ENCODE measurements at places on chromosomes 1 and 21. TPM values are rescaled to one million over a fixed set of nuclear protein-coding genes. Genes with fewer than 3 reads are reported as not detected.

DNA sequence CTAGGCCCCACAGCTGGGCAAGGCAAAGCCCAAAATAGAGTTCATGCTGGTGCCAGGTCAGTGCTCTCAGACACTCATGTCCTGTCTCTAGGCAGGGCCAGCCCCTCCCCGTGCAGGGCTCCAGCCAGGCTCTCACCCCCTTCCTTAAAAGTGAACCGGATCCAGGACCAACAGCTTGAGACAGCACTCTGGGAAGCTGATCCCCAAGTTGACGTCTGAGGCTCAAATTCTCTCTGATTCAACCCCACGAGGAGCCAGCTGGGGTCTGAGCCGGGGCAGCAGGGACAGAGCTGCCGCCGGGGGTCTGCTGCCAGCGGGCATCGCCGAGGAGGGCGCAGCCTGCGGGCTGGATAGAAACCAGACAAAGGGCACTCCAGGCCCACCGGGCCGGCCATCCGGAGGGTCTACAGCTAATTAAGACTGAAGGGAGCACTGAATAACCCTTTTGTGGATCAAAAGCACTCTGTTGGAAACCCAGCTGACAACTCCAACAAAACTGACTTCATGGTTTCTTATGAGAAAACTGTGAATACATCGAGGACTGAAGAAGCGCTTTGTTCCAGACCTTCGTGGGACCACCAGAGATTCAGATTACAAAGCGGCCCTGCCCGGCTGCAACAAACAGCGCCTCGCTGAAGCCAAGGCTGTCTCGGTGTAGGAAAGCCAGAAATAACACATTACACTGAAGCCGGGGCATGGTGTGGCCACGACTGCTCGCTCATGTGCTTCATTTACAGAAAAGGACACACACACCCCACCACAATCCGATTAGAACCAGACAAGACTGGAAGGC lies 95.8 kb downstream of the PSMG1 start:
- no peak overlapping the region for H3K27ac ChIP-seq
- H3K4me3 ChIP-seq: no peak overlapping the region
- no peaks in the 10 kb centered on the region for H3K27me3 ChIP-seq

GRCh38 chr1:155984341-155984740 lies 6.0 kb upstream of the ARHGEF2 start:
- H3K4me3 ChIP-seq: no peak overlapping the region
- DNase-seq: no peak

DNA sequence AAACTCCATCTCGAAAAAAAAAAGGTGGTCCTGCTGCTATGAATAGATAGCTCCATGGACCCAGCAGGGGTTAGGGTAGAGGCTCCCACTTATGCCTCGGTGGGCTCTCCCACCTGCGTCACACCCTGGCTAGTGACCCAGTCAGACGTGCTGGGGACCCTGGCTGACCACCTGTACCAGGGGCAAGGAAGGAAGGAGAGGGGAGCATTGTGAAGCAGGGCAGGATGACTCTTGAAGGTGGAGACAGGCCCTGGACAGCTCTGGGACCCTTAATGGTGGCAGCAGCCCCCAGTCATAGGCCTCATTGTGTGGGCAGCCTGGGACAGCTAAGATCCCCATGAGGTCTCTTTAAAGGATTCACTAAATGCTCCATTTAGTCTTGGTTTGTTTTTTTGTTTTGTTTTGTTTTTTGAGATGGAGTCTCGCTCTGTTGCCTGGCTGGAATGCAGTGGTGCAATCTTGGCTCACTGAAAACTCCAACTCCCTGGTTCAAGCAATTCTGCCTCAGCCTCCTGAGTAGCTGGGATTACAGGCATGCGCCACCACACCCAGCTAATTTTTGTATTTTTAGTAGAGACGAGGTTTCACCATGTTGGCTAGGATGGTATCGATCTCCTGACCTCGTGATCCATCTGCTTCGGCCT lies 10.4 kb upstream of the SNAPIN start:
- H3K27me3 ChIP-seq: no peaks in the 10 kb centered on the region
- DNase-seq: no peak
- H3K4me1 ChIP-seq: peaks cover 28% of the 10 kb centered on the region
- no peak overlapping the region for H3K27ac ChIP-seq

- no peaks in the 10 kb centered on the region for H3K27me3 ChIP-seq
- DNase-seq: no peak
- no peak overlapping the region for H3K27ac ChIP-seq
- H3K4me1 ChIP-seq: no peaks in the 10 kb centered on the region
Measured at GRCh38 chr21:27570306-27570868, 603.5 kb upstream of the ADAMTS5 start.

DNA sequence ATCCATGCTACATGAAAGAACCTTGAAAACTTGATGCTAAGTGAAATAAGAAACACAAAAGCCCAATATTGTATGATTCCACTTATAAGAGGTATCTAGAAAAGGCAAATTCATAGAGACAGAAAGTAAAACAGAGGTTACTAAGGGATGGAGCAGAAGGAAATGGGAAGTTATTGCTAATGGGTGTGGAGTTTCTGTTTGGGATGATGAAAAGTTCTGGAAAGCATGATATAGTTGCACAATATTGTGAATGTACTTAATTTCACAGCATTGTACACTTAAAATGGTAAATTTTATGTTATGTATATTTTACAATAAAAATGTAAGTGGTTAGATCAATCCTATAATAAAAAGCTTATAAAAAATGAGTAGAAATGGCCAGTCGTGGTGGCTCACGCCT lies 1.6 kb upstream of the NECAP2 start:
- H3K27ac ChIP-seq: peak overlapping the region; percentile 13
- H3K4me1 ChIP-seq: peaks cover 32% of the 10 kb centered on the region
- H3K4me3 ChIP-seq: no peak overlapping the region
- DNase-seq: no peak

The C1orf185 gene
- not detected for total RNA-seq

The CYYR1 gene
- not detected for total RNA-seq

The KRTAP19-3 gene
- total RNA-seq: not detected

The UBE2U gene
- not detected for total RNA-seq
